Activated naive CD4-positive, alpha-beta T cell (primary cell): ENCODE measurements at places on chromosomes 7 and 10.

GRCh38 chr7:106062521-106062931 is 49.6 kb downstream of the SYPL1 start:
- no peak for DNase-seq

- DNase-seq, result no peak
Measured at GRCh38 chr7:115068220-115068619, 146.3 kb downstream of the MDFIC start.

DNA sequence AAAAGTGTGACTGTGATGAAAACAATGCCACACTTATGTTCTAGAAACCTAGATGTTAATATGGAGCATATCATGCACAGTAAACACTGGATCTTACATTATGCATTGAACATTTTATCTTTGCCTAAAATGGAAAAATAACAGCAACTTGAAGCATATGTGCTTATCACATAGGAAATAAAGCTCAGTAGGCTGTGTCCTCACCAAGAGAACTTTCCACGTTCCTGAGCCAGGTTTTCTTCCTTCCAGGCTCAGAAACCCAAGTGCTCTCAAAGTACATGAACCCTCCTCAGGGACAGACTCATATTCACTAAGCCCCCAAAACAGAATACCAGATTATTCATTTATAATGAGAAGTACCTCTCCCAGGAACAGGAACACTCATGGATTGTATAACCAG is 79.4 kb upstream of the PRKAR2B start:
- no peak for DNase-seq

DNA sequence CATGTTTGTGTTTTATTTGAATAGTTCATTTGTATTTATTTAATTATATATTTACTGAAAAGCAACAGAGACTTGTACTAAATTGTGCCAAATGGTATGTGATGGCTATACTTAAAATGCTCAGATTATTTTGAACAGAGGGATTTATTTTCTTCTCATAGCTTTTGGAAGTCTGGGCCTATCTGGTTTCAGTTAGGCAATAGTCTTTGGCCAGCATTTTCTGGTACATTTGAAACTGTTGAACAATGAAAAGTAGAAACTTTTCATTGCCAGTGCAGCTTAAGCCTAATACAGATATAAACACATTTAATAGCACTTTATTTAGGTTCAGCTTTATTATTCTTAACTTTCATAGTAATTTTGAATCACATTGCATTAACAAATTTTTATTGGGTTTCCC is 188.0 kb downstream of the TAX1BP1 start:
- DNase-seq, result no peak

DNA sequence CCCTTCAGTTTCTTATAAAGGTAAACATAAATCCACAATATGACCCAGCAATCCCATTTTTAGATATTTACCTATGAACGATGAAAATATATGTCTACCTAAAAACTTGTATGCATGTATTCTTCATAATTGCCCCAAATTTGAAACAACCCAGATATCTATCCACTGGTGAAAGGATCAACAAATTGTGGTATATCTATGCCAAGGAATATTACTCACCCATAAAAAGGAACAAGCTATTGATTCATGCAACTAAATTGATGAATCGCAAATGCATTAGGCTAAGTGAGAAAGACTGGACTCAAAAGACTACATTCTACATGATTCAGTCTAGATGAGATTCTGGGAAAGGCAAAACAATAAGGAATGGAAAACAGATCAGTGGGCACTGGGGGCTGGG is 126.0 kb upstream of the BTBD16 start:
- no peak for DNase-seq

DNA sequence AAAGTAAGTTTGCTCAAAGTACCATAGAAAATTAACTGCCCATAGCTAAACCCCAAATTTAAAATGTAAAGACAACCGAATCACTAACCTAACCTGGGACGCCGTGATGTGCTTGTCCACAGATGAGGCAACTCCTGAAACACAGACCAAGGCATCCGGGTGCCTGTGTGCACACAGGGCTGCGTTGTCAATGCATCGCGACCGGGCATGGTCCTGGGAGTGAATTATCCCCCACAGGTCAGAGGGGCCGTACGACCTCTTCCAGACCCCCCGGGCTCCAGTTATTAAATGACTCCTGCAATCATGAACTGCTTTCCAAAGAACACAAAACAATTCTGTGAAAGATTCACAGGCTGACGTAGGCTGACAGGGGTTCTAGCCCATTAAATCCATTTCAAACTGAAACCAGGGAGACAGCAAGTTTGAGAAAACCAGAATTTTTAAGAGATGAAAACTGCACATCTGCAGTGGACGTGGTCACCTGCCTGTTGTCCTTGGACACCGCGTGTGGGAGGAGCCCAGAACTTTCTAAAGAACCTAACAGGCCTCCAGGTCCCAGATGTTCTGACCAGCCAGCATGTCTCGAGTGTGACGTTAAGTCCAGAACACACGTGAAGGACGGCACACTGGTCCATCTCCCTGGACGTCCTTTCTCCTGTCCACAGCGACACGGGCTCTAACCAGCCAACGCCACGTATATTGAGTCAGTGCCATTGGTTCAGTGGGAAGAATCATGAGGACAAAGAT is 297.8 kb downstream of the DNAJB6 start:
- no peak for DNase-seq

DNA sequence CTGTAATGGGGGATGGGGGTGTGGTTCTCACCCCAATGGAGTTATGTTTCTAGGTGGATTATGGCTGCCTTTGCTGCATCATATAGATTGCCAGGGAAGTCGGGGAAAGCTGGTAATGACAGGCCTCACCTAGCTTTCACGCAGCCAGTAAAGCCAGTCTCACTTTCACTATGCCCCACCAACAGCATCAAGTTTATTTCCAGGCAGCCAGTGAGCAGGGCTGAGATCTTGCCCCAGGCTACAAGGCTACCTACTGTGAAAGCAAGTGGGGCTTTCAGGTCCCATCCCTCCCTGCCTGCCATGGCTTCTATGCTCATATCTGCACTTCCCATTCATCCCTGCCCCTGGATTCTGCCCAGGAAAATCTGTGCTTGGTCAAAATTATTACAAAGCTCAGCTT is 61.7 kb upstream of the NXPH1 start:
- no peak for DNase-seq

DNA sequence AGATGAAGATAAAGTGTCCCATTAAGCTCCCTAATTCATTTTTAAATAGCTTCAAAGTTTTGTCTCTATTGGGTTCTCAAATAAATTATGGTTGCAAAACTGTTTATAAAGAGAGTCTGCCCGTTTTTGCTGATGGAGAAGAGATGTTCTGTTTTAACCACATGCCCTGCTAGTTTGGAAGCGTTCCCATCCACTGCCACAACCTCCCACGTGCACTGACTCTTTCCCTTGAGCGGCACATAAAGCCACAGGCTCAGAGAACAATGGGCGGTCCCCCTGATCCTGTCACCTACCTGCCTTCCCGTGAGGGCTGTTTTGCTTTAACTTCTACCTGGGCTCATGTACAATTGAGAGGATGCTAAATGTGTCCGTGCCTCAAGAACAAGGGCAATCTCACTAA is 65.5 kb downstream of the CPVL start:
- no peak for DNase-seq

- DNase-seq, result no peak
Measured at GRCh38 chr10:129844216-129844766, 119.8 kb downstream of the EBF3 start.

GRCh38 chr10:110756876-110757275 is 112.7 kb downstream of the RBM20 start:
- no peak for DNase-seq

DNA sequence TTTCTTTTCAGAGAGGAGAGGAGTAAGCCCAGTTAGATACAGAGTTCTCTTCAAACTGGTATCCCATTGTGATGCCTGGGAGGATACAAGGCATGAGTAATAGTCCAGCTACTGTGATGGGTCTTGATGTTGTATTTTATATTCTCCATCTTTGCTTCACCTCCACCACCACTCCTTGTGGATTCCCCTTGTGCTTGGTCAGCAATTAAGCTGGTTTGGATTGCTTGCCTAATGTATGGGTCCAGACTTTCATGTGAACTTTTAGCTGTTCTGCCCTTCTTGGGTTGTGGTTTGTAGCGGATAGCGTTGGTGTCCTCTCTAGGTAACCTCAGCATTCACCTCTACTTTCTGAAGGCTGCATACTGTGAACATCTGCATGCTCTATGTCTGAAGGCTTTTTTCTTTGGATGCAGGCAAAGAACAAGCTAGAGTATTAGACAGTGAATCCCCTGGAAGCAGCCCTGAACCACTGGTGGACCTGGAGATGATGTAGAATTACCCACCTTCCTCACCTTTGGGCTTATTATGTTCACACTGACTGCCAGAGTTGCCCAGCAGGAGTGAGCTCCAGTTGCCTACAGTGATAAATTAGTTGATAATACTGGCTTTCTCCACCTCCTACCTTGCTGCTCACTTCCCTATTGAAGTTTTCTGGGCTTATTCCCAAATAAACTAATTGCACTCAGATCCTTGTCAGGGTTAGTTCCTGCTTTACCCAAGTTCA is 126.5 kb upstream of the MTPN start:
- no peak for DNase-seq

DNA sequence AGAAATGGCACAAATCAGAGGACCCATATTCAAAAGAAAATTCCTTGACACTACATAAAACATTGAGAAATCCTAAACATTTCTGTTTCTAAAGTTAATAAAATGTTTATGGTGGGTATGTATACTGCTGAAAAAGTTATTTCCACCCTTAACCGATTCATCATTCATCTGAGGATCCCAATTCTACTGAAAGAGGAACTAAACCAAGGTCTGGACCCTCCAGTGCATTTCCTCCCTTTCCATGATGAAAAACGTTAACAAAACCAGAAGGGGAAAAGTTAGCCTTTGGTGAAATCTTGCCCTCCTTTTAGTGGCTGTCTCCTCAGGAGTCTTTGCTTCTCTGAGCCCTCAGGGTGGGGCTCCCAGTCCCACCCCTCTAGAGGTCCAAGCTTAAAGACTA is 144.5 kb upstream of the ASAH2 start:
- no peak for DNase-seq

GRCh38 chr10:83953589-83953988 is 185.7 kb upstream of the GHITM start:
- no peak for DNase-seq

GRCh38 chr7:45881759-45882464 is 6.4 kb upstream of the IGFBP1 start:
- no peak for DNase-seq

DNA sequence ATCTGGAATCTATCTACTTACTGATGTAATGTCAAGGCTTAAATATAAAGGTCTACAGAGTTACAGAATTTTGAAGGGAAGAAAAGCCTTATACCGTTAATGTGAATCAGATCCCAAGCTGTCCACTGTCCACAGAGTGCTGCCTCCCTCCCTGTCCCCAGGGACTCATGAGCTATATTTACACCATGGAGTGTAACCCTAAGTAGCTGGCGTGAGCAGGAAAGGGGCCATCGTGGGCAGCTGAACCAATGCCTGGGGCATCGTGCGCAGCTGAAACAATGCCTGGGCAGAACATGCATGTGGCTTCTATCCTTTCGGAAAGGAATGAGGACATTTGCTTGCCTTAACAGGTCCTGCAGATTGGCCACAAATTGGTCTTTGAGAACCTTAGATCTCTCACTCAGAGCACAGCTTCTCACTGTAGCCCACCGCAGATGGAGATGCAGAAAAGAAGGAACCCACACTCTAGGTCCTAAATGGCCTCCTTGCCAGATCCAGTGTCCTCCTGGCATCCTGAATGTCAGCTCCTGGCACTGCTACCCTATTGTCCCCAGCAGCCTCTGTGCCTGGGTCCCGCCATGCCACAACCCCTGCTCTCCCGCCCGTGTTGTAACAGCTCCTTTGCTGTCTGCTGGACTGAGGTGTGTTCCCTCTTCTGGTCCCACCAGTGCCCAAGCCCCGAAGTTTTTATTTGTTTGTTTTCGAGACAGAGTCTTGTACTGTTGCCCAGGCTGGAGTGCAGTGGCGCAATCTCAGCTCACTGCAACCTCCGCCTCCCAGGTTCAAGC is 30.3 kb downstream of the CCDC3 start:
- no peak for DNase-seq

GRCh38 chr10:22679608-22680007 is 34.8 kb downstream of the PIP4K2A start:
- no peak for DNase-seq

- DNase-seq, result no peak
Measured at GRCh38 chr7:34096198-34096651, 190.9 kb downstream of the BMPER start.

GRCh38 chr10:50362547-50363125 is 111.3 kb upstream of the ASAH2 start:
- no peak for DNase-seq

DNA sequence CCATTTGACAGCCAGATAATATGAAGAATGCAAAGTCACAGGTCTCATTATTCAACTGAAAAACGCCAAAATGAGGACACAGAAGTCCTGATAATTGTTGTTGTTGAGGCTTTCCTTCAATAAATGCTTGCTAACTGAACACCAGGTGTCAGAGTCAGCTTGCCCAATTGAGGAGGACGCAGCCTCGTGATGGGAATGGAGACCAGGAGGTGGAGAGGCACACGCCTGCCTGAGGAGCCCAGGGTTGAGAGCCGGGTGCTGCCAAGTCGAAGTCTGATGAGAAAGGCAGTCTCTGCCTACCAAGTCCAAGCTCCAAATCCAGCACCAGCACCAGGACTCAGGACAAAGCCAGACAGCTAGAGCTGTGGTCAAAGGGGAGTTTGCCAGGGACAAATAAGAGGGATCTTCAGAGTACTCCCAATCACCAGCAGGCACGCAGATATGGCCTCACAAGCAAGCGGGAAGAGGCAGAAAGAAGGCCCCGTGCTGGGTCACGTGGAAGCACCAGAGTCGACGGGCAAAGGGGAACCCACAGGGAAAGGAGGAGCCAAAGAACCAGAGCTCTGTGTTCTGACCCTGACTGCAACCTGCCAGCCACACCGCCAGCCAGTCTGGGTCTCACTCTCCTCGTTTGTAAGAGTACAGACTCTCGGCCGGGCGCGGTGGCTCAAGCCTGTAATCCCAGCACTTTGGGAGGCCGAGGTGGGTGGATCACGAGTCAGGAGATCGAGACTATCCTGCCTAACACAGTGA is 47.6 kb downstream of the VOPP1 start:
- no peak for DNase-seq

GRCh38 chr10:88281592-88282347 is 301.3 kb downstream of the RNLS start:
- no peak for DNase-seq

DNA sequence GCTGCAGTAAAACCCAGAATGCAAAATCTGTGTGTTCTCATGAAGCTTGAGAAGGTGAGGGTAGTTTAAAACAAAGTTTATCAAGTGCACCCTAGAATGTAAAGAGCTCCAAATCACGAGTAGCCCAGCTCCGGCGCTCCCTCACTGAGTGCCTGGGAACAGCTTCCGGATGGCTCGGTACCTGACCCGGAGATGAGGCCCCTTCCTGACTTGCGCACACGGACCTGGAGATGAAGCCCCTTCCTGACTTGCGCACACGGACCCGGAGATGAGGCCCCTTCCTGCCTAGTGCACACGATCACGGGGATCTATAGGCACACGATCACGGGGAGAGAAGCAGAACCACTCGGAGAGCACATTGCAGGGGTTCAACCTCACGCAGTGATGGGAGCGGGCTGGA is 322.1 kb upstream of the RNF32 start:
- no peak for DNase-seq
